Psoas muscle (tissue), 8 donors: ENCODE measurements at places on chromosomes 7 and 10. TPM values are rescaled to one million over a fixed set of nuclear protein-coding genes. Genes with fewer than 3 reads are reported as not detected.
A peak's percentile ranks its signal among the peaks of the same experiment; 100 is the strongest.

GRCh38 chr10:130440494-130440893, 304.3 kb downstream of the GLRX3 start:
- DNase-seq = no peak
- no peaks in the 10 kb centered on the region for H3K4me1 ChIP-seq
- no peaks in the 10 kb centered on the region for H3K36me3 ChIP-seq
- no peak overlapping the region for H3K4me3 ChIP-seq
- H3K27ac ChIP-seq = no peak overlapping the region

Gene STK31
- 0.18 TPM for total RNA-seq

Gene RELN
- total RNA-seq = 0.14 TPM

DNA sequence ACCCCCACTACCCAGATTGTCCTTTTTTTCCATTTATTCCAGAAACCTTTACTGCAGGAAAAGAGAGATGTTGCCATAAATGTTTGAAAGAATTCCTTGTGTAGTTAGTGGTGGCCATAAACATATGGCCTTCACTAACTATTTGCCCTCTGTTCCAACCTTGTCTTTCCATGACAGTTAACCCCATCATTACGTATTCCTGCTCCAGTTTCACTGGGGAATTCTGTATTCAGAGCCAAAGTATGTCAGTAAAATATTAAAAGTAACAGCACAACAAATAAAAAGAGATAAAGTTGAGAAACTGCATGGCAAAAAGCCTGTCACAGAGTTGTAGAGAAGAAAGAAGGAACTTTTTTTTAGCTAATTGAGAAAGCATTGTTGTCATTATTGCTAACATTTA, 261.3 kb downstream of the BICC1 start:
- H3K27me3 ChIP-seq = no peaks in the 10 kb centered on the region
- DNase-seq = no peak
- no peaks in the 10 kb centered on the region for H3K36me3 ChIP-seq
- H3K27ac ChIP-seq = peak overlapping the region; percentile 76

DNA sequence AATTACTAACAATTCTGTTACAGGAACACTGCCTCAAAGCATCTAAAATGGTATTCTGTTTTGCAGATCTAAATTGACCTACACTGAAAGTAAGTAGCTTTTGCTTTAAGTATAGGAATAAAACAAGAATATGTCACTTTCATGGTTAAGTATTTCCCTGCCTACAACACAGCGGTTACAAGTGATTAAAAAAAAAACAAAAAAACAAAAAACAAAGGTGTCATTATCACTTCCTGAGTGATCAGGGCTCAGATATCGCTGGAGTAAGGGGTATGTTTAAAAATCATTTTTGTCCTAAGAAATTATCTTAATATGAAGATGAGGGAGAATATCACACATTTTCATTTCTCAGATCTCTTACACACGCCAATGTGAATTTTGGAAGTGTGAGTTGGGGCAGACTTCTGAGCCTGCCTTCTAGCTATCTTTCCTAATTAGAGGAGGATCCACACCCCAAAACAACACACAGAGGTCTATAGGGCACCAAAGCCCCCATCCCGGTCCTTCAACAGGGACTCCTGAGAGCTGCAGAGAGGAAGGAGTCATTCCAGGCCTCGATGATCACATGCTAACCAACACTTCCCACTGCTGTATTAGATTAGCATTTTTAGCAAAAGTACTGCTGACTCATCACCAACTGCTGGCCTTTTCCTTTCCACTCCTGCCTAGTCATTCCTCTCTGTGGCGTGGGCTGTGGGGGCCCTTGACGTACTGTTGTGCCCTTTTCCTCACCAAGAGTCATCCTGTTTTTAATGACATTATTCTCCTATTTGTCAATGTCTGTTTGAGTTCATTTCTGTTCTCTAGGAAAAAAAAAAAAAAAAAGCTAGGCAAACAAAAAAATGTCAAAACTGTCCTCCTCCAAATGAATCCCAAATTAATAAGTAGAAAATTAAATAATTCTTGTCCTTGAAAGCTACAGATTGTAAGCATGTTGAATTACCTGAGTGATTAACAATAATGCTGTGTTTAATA, 31.2 kb downstream of the PRTFDC1 start:
- DNase-seq = peak; percentile 50
- no peaks in the 10 kb centered on the region for H3K36me3 ChIP-seq
- H3K27ac ChIP-seq = no peak overlapping the region
- no peaks in the 10 kb centered on the region for H3K27me3 ChIP-seq
- no peaks in the 10 kb centered on the region for H3K4me1 ChIP-seq
